ENCODE measurements at places on chromosomes 13 and 19.
A peak's percentile ranks its signal among the peaks of the same experiment; 100 is the strongest.

- DNase-seq = peak; percentile 59
These were observed 133.9 kb downstream of the SLITRK6 start for GRCh38 chr13:85665286-85665685.

DNA sequence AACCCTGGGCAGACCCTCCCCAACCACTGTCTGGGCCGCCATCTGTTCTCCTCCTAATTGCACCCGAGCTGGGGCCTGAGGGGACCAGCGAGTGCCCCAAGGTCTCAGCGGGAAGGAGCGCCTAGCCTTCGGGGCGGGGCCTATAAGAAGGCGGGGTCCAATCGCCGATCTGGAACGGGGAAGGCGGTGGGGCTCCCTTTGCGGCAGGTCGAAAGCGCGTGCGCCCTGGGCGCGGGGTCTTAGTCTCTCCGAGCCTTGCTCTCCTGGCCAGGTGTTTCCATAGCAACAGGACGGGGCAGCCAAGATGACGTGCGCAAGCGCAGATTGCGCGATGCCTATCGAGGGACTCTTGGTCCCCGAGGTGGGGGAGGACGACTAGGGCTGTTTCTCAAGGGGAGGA lies 2.8 kb downstream of the MAST1 start:
- DNase-seq = no peak

DNA sequence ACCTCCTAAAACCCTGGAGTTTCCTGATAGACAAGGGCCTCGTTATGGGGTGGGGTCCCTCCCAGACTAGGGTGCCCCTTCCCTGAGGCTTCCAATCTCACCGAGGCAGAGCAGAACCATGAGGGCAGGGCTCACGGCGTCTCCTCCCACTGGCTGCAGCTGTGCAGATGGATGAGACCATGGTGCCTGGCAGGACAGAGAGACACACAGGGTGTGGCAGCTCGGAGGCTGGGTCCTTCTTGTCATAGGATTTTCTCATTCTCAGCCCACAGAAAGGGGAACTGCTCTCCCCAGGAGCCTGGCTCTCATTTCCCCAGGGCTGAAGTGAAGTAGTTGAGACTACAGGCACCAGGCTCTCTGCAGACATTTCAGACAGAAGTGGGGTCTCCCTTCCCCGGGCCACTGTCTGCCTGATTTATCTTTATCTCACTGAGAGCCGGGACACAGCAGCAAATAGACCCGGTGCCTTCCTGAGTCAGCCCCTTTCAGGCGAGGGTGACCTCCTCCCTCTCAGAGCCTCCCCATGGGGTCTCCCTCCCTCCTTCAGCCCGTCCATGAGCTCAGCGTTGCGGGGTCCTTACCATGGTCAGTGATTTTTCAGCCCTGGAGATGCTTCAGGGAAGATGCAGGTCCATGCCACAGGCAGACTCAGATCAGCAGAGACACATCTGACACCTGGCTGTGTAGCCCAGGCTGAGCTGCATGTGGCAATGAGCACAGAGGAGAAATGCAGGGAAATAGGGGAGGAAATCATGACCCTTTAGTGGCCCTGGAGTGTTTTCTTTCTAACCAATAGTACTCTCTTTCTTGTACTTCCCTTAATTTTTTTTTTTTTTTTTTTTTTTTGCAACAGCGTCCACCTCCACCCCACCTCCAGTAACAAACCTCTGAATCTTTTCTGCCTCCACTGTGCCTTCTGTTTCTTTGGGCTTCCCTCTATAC lies at the start of gene LILRA5:
TSS of gene LILRA5 (minus strand) at position 731 of the 942 bp plus-strand sequence. CDS start at position 584, 147 bp downstream.
- no peak for DNase-seq

DNA sequence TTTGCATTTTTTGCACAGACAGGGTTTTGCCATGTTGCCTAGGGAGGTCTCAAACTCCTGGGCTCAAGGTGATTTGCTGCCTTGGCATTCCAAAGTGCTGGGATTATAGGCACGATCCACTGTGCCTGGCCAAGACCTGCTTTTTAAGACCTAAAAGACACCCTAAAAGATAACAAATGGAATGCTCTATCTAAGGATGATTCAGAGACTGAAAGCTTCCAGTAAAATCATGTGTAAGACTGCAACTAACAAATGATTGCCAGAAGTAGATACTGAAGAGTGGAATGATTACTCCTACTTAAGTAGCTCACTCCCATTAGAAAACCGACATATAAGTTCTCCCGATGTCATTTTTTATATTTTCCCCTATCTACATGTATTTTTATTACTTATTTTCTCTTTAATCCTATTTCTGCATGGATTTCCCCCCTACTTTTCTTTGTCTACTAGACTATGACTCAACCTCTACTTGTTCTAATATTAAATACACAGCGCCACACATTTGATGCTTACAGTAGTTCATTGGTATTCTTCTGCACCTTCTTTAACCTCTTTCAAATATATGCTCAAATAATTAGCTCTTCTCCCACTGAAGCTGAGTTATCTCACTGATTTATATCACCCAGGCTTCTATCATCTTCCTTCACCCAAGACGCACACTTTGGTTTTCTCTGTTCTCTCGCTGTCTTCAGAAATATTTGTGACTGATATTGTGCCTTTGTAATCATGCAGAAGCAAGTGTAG lies 32.2 kb upstream of the KLF12 start:
- DNase-seq = no peak

DNA sequence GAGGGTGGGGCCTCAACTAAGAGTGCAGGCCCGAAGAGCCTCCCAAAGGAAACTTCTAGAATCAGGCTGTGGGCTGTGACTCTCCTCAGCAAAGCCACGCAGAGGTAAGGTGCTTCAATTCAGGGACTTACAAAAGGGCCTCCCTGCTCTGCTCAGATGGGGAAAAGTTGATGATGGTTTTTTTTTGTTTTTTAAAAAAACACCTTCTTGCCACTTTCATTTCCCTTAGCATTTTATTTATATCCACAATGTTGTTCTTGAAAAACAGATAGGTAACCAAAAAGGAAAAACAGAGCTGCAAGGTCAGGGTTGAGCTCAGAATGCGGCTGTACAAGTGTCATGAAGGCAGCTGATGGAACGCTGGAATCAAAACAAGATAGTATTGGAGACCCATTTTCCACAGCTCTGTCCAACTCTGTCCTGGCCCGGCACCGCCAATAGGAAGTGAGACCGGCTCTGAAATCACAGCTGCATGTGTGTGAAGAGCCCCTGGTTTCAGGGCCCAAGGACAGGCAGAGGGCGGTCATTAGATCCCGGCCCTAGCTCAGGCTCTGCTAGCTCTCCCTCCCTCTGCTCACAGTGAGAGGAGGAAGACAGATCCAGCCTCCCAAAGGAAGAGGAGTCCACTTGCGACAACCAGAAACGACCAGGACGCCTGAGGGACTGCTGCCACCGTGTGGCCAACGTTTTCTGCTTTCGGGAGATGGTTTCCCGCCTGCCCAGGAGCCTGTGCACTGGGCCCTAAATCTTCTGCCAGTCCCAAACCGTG lies 58.3 kb downstream of the KLF2 start:
- no peak for DNase-seq
